ENCODE measurements at places on chromosomes 16 and 17. TPM values are rescaled to one million over a fixed set of nuclear protein-coding genes. Genes with fewer than 3 reads are reported as not detected.

PDPR gene
- total RNA-seq = 37.5 TPM

GRCh38 chr17:28744972-28745785 lies 1.4 kb downstream of the TRAF4 start:
- DNase-seq = peak; percentile 47

- no peak for DNase-seq
Measured at GRCh38 chr16:59411961-59412841, 678.1 kb upstream of the GOT2 start.

GRCh38 chr17:64024215-64024654 lies 3.8 kb upstream of the ICAM2 start:
- no peak for DNase-seq
